ENCODE measurements at places on chromosomes 4 and X. TPM values are rescaled to one million over a fixed set of nuclear protein-coding genes. Genes with fewer than 3 reads are reported as not detected.

DNA sequence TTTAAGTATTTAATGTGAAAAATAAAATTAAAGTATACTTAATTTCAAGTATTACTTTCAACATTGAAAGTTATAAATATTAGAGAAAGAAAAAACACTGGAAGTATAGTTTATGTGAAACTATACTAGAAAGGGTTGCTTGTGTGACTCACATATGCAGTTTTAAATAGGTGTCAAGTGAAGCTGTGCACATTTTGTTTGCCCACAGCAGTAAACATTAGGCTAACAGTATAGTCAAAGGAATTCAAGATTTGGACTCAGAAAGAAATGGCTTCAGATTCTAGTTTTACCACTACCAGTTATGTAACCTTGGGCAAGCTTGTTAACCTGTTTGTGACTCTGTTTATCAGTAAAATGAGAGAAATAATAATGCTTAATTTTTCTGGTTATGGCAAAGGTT, 148.2 kb downstream of the FAM47B start:
- DNase-seq = no peak

- DNase-seq = no peak
Measured at GRCh38 chrX:53190363-53190960, 34.5 kb downstream of the KDM5C start.

NUDT11 gene
- 17.1 TPM for total RNA-seq

ARHGAP10 gene
- 30.5 TPM for total RNA-seq

All from mesothelial cell of epicardium (in vitro differentiated cells).